Stimulated activated CD8-positive, alpha-beta memory T cell treated with anti-CD3 and anti-CD28 coated beads, Interleukin-4, amount 100 ng/mL, for 1 hour (primary cell): ENCODE measurements at places on chromosomes 13 and 19.

DNA sequence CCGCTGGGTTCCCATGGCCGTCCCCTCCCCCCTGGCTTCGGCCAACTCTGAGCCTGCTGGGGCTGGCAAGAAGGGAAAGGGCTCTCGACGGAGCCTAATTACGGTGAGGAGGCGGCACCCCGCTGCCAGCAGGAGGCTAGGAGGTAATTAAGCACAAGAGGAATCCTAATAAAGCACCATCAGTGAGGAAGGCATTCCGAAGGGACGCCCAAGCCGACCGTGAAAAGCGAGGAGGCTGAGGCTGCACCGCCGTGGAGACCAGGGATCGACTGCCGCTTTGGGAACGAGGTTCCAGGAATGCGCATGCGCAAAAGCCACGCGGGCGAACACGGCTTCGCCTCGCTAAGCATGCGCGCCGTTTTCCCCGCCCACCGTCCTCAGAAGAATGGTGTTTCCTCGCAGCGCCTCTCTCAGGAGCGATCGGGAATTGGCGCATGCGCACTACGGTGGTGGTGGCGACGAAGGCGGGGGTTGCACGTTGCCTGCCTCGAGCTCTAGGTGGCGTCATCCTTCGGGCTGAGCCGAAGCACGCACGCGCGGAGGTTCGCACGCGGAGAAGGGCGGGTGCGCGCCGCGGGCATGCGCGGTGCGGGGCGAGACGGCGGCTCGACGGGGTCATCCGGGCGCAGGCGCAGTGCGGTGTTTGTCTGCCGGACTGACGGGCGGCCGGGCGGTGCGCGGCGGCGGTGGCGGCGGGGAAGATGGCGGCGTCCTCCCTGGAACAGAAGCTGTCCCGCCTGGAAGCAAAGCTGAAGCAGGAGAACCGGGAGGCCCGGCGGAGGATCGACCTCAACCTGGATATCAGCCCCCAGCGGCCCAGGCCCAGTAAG is at the start of gene MAP2K7:
Gene MAP2K7, plus strand, starts transcription at position 634 of the 830 bp plus-strand sequence. Its CDS starts 68 bp downstream, at position 702.
- peak; percentile 100 for DNase-seq

DNA sequence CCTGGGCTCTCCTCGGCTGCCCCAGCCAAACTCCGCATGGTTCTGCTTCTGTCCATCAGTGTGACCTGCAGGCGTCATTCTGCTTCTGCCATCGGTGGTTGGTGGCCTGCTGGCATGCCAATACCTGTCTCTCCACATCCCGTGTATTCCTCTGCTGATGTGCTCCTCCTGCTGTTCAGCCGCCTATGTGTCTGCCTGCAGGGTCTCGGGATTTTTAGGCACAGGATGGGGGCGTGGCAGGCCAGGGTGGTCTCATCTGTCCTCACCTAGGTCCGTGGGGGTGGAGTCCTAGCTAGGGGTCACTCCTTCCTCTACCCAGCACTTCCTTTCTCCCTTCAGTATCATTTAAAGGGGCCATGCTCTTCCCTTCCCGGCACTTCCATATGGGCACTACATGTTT is 33.0 kb upstream of the SGCG start:
- no peak for DNase-seq

- no peak for DNase-seq
These were observed 59.9 kb upstream of the SLAIN1 start for GRCh38 chr13:77637588-77637987.

DNA sequence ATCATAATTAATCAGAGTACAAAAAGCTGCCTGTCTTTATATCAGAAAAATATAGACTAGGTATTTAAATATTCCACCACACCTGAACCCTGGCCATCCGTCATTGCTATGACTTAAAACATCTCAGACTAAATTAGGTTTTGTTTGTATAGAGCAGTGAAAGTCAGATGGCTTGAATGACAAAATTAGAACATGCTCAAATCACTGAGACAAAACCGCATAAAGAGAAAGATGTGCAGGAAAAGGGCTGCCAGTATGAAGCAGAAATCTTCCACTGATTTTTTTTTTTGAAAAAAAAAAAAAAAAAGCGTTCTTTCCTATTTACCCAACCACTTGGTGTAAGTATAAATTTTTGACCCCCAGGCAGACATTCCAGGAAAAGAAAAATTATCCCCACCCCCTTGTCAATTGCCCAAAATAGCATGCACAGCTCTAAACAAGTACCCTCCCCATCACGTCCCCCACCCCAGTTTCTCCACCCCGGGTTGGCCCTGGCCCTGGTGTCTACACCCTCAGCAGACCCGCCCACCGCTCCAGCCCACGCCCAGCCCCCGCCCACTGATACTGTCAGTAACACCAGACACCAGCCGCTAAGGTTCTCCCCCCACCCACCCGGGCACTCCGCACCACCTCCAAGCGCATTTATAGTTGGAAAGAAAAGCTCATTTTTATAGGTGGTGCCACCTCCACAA is 118.6 kb downstream of the URI1 start:
- no peak for DNase-seq

DNA sequence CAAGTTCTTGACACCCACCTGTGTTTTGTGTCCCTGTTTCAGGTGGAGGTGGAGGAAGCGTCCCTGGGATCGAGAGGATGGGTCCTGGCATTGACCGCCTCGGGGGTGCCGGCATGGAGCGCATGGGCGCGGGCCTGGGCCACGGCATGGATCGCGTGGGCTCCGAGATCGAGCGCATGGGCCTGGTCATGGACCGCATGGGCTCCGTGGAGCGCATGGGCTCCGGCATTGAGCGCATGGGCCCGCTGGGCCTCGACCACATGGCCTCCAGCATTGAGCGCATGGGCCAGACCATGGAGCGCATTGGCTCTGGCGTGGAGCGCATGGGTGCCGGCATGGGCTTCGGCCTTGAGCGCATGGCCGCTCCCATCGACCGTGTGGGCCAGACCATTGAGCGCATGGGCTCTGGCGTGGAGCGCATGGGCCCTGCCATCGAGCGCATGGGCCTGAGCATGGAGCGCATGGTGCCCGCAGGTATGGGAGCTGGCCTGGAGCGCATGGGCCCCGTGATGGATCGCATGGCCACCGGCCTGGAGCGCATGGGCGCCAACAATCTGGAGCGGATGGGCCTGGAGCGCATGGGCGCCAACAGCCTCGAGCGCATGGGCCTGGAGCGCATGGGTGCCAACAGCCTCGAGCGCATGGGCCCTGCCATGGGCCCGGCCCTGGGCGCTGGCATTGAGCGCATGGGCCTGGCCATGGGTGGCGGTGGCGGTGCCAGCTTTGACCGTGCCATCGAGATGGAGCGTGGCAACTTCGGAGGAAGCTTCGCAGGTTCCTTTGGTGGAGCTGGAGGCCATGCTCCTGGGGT is 16.7 kb downstream of the PRAM1 start:
- DNase-seq, result no peak

GRCh38 chr13:49326222-49326917 is 78.6 kb downstream of the CDADC1 start:
- no peak for DNase-seq

GRCh38 chr13:108963276-108963810 is 333.9 kb downstream of the MYO16 start:
- DNase-seq, result no peak

- DNase-seq, result no peak
These were observed 574.2 kb downstream of the MYO16 start for GRCh38 chr13:109203587-109203986.

GRCh38 chr13:29494520-29494919 is 101.0 kb downstream of the SLC7A1 start:
- DNase-seq, result no peak

DNA sequence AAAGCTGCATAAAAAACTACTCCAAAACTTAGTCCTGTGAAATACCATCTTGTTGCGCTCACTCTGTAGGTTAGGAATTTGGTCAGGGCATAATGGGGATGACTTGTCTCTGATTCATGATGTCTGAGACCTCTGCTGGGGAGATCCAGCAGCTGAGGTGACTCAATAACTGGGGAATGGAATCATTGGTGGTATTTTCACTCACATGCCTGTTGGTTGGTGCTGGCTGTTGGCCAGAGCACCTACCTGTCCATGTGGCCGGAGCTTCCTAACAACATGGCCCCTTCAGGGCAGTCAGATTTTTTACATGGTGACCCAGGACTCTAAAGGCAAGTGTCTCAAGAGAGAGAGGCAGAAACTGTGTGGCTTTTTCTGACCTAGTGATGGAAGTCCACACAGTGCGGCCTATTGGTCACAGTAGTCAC is 7.4 kb upstream of the ESD start:
- no peak for DNase-seq

GRCh38 chr13:63288576-63288975 is 1872.9 kb upstream of the PCDH20 start:
- DNase-seq, result no peak

GRCh38 chr19:16104722-16105121 is 7.0 kb upstream of the RAB8A start:
- no peak for DNase-seq

- no peak for DNase-seq
These were observed 10.3 kb downstream of the CEBPG start for GRCh38 chr19:33383720-33384292.

GRCh38 chr19:52673014-52673413 is 34.9 kb upstream of the ZNF83 start:
- DNase-seq, result no peak

- DNase-seq, result no peak
These were observed 2.5 kb downstream of the KDM4B start for GRCh38 chr19:4971424-4971793.

- no peak for DNase-seq
These were observed 34.8 kb downstream of the SLAIN1 start for GRCh38 chr13:77732287-77732686.

DNA sequence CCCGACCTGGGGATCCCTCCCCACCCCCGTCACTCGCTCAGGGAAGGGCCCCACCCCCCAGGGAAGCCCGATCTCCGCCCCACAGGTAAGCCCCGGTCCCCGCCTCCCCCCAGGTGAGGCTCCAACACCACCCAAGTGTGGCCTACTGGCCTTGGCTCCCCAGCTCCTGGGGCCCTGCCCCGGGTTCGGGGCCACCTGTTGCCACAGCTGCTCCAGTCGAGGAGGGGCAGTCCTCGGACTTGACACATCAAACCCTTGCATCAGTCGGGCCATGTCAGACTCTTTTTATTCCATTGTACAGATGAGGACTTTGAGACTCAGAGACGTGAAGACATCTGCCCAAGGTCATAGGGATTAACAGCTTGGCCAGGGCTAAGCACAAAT is 512 bp downstream of the CC2D1A start:
- no peak for DNase-seq

DNA sequence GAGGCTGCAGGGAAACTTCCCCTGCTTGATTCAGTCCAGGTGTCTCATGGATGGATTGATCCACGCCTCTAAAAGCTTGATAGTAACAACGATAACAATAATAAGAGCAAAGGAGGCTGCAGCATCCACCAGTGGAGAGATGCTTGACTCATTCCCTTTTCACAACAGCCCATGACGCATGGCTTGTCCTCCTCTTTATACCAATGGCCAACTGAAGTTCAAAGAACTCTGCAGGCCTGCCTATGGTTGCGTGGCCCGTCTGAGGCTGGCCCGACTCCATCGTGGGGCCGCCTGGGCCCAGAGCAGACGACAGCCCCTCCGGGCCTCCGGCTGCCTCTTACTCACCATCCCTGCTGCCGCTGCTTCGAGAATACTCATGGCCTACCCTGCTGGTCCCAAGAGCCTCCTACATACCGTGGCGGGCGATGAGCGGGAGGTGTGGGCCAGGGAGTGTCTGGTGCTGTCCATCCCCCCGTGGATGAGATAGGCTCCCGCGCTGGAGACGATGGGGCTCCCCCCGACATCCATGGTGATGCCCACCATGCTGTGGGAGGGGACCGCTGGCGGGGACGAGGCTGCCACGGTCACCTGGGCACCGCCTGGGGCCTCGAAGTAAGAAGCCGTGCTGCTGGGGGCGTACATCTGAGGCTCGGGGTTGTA is 61.8 kb upstream of the RANBP3 start:
- DNase-seq, result no peak

DNA sequence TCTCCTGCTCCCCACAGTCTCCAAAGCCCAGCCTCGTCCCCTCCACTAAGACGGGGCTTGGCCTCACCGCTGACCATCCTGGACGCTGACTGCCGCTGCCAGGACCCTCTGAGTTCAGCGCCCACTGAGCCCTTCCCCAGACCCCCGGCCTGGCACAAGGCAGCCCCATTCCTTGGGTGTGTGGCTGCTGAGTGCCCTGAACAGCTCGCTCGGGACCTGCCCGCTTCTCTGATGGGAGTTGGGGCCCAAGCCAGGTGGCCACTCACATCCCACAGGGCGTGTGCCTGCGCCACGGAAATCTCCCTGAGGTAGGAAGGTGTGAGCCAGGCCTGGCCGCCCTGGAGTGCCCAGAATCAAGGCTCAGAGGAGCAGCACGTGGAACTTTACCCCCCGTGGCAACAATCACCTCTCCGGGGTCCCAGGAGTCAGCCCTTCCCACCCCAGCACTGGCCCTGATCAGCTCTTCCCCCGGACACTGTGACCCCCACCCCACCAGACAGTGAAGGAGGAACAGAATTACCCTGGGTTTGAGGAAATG is 20.8 kb downstream of the C13orf46 start:
- DNase-seq, result no peak

- DNase-seq, result no peak
These were observed 42.1 kb upstream of the ZNF486 start for GRCh38 chr19:20124879-20125278.

DNA sequence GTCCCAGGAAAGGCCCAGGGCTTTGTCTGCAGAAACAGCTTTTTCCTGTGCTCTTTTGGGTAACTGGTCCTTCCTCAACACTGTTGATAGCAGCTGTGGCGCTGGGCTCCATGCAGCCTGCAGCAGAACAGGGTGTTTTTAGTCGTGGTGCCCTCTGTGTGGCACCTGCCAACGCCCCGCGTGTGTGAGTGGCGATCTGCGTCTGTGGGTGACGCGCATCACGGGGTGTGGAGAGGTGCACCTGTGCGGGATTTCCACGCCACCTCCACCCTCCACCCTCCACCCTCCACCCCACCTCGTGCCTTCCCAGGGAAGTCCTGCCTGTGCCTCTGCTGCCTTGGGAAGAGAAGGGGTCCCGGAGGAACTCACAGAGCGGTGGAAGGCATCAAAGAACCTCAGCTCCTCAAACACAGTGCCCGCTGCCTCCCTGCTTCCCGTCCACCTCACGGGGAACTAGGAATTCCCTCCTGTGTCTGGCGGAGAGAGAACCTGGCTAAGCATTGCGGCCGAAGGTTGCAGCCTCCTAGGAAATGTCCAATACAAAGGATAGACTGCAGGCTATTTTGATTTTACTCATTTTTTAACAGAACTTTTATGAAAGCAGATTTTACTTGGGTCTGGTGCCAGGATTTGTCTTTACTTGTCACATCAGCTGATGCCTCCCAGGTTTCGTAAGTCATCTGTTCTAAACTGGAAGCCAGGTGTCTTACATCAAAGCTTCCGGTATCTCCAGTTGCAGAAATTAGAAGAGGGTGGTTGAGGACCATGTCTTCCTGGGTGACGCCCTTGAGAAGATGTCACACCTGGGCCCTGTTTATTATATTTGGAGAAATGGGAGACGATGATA is 84.0 kb downstream of the ATP11A start:
- no peak for DNase-seq

DNA sequence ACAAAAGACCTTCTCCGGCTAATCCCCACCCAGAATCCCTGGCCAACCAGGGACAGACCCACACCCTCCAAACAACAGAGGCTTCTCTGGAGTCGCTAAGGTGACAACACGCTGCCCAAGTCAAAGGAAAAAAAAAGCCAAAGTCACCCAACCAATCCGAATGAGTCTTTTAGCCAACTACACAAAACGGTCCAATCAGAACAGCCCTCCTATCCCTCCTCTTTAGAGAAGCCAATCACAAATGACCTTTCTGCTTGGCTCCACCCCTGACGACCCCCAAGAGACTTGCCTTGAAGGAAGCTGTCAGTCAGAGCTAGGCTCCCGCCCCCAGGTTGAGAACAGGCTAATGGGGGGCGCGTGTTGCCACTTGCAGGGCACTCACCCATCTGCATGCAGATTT is 6.6 kb upstream of the FBXW9 start:
- no peak for DNase-seq

GRCh38 chr19:49140951-49141350 is 14.2 kb downstream of the HRC start:
- no peak for DNase-seq

- DNase-seq, result no peak
These were observed 98.2 kb downstream of the FREM2 start for GRCh38 chr13:38785042-38785441.
